ENCODE measurements at places on chromosomes 7 and 10. TPM values are rescaled to one million over a fixed set of nuclear protein-coding genes. Genes with fewer than 3 reads are reported as not detected.

DNA sequence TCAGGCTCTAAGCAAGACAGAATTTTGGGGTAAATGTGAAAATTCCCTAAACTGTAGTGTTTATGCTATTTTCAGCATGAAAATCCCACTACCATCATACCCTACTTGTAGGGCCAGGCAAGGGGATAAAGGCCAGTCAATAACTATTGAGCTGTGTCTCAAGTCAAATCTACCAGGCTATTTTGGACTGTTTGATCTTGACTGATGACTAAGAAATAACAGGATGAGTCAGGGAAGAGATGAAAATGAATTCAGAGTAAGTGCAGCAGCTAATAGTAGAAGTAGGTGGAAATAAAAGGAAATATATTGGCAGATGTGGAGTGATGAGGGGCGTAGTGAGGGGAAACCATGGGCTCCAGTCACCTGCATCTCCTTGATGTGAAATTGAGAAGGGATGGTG, 225.8 kb upstream of the PHYHIPL start:
- no peak for DNase-seq

- DNase-seq = no peak
Observed at GRCh38 chr10:86500846-86501245, 20.7 kb downstream of the WAPL start.

DNA sequence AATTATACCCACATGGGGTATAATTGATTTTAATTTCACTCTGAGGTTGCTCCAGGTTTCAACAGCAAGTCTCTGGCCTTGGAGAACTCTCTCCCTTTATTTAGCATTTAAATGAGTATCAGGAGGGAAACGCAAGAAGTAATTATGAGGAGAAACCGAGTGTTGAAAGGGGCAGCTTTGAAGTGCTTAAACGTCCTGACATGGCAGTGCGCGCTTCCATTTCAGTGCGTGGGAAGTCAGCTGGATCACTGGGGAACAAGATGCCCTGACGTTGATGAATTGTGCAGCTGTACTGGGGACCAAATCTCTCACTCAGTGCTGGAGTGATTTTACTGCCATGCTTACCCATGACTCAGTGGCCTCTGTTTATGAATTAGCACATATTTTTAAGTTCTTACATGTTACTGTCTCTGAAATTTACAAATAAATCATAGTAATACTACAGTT, 106.0 kb upstream of the PRR15 start:
- DNase-seq = peak; percentile 44

- no peak for DNase-seq
Observed at GRCh38 chr10:111091833-111092232, 15.0 kb downstream of the ADRA2A start.

DNA sequence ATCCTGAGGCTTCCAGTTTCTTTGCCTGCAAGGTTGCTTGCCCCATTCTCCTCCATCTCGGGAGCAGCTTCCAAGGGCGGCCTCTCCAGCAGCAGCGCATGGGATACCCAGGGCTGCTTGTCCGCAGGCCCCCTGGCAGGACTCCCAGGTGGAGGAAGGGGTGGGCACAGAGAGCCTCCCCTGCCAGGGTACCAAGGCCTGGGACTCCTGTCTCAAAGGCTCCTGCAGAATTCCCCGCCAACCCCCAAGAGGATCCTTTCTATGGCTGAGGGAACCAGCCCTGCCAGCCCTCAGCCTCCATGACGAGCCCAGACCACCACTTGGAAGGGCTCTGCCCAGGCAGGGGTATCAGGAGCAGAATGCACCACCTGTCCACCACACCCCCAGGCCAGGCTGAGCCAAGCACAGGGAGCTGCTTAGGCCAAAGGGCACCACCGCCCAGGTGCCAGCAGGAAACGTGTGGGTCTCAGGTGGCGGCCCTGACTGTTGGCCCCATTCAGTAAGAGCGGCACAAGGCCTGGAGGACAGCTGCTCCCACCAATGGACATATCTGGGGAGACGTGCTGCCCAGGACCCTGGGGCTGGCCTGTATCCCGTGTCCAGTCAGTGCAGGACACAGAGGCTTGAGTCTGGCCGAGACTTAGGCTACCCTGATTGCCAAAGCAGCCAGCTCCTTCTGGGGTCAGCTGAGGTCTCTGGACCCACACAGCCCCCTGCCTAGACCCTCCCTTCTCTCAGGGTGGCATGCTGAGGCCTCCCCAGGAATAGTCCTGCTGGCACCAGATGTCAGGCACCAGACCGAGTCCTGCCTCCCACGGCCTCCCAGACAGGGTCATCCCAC, 33.8 kb upstream of the INPP5A start:
- DNase-seq = no peak

DNA sequence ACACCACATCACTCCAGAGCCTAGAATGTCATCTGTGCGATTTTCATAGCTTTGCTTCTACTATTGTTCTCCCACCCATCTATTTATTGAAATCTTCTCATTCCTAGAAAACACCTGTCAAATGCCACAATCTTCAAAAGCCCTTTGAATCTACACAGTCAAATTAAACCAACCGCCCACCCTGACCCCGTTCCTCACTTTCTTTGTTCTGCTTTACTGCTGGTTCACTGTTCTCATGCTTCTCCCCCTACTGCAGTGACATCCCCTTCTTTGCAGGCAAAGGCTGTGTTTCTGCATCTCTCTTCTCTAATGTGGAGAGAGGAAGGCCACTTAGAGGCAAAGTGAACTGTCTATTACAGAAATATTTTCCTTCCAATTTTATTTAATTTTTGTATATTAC, 152.4 kb upstream of the NEBL start:
- DNase-seq = no peak

GRCh38 chr10:91589658-91590035, 43.2 kb downstream of the PPP1R3C start:
- DNase-seq = no peak

DNA sequence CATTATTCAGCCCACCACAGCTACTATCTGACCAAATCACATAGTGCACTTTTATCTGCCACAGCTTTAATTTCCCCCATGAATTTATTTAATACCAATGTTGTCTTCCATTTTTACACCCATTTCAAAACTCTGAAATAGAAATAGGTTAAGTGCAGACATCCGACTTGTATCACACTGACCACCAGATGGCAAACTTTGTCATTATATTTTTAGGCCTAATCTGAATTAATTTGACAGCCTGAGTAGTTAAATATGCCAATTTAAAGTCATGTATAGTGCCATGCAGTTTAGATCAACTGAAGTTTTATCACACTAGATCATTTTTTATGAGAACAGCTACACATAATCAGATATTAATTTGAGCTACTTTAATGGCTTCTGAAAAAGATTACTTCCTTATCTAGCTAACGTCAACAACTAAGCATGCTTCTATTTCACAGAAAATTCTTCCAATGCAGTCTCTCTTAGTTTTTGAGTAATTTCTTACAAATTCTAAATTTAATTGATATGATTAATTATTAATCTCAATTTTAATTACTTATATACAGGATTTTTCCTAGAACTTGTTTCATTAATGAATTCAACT, 566.4 kb downstream of the GFRA1 start:
- DNase-seq = peak; percentile 0

DNA sequence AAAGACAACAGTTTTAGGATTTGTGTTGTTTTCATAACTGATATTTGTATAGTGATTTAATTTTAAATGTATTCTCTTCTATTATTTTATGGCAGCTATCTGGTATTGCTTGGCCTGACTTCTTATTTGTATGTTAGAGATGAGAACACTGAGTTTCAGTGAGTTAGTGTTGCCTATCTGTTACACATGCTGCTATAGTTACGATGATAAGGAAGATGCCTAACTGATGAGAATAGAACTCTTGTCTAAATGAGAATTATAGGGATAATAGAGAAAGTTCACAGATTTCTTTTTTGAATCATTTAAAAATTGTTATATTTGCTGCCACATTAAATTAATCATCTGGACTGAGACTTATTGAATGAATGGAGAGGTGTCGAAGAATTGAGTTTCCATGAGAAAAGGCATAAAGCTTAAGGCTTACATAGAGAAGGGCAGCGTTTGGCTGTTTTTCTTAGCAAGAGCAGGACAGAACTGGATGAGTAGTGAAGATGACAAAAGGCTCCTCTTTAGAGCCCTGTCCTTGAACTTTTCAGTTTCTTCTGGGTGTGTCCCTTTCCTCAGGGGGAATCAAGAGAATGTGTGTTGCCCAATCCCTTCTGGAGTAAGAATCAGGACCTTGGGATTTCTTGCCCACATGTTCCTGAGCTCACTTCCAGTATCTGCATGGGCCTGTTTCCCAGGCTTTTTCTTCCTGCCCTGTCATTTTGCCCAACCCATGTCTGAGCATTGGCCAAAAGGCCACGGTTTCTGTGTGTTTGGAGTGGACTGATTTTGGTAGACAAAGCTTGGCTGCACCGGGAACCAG, 195.6 kb upstream of the CSTF2T start:
- DNase-seq = peak; percentile 40

- peak; percentile 64 for DNase-seq
Observed at GRCh38 chr10:103843854-103844570, 11.4 kb downstream of the SH3PXD2A start.

- DNase-seq = peak; percentile 27
Observed at GRCh38 chr7:88046839-88047573, 113.0 kb downstream of the ADAM22 start.

DNA sequence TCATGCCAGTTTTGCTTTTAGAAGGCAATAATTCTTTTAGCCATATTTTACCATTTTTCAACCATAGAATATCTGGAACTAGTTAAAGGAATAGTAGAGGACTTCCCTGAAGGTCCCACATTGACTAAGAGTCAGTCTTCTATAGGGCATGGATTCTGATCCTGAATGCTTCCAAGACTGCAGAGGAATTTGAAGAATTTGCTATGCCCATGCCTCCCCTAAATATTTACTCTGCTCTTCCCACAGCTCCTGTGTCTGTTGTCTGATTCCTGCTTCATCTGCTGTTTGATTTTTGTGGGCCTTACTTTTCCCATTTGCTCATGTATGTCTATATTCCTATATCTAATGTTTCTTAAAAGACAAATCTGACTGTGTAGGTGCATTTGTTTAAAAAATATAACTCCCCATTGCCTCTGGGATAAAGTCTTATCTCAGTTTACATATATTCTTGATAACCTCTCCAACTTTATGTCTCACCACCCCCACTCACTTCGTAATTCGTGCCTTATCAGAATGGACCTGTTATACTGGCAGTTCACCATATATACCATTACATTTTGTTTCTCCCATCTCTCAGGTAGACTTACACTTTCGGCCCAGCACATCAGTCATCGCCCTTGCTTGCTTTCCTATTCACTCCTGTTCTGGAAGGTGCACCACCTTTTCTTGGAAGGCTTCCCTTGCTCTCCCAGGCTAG, 33.9 kb downstream of the LRRC4 start:
- no peak for DNase-seq

POLD2 gene
- 46.2 TPM for total RNA-seq

GJC3 gene
- total RNA-seq = 0.49 TPM

ADAM12 gene
- 22.8 TPM for total RNA-seq

KNDC1 gene
- 1.1 TPM for total RNA-seq

ADAMTS14 gene
- total RNA-seq = 5.2 TPM

Measured in skin of body (tissue), 3 donors.